Activated naive CD8-positive, alpha-beta T cell treated with anti-CD3 and anti-CD28 coated beads, Interleukin-2, amount 10 ng/mL, durations not matched to agents 7 days and 5 days (primary cell): ENCODE measurements at places on chromosomes 1 and 21. TPM values are rescaled to one million over a fixed set of nuclear protein-coding genes. Genes with fewer than 3 reads are reported as not detected.
A peak's percentile ranks its signal among the peaks of the same experiment; 100 is the strongest.

SHC1 gene
- total RNA-seq, result 67.4 TPM

- H3K27ac ChIP-seq, result no peak overlapping the region
- no peaks in the 10 kb centered on the region for H3K36me3 ChIP-seq
- H3K4me3 ChIP-seq, result no peak overlapping the region
- DNase-seq, result no peak
- H3K4me1 ChIP-seq, result no peaks in the 10 kb centered on the region
These were observed 99.7 kb downstream of the PRDM16 start for GRCh38 chr1:3168678-3169077.

PCP4L1 gene
- total RNA-seq, result 1.1 TPM

DNA sequence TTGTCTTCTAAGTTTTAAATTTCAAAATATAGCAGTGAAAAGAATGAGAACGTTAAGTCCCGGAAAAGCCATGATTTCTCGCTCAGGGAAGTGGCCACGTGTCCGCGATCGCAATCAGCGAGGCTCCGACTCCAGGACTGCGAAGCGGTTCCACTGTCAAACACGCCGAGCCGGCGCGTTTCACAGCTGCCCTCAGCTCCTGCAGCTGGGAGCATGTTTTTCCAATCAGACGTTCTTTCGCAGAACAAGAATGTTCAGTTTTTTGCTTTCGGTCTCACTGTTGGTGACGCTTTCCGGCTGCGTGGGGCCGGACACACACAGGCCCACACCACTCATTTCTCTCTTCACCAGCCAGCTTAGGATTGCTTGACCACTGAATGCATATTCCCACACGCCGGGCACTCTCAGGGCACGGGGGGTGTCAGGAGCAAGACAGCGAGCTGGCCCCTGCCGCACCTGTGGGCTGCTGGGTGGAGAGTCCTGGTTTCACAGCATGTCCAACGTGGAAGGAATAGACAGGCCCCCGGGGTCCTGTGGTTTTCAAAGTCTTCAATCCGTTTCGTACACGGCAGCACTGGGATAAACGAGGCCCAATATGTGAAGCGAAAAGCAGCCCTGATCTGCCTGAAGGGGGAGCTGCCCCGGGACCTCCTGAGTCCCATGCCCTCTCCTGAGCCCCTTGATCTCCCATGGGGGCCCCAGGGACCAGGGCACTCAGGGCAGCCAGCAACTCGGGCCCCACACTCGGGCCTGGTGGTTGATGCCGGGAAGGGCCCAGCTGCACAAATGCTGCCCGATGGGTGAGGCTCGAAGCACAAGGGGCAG is 47.3 kb upstream of the COL18A1 start:
- no peak overlapping the region for H3K4me3 ChIP-seq
- H3K27ac ChIP-seq, result no peak overlapping the region
- peaks cover 21% of the 10 kb centered on the region for H3K27me3 ChIP-seq
- no peak for DNase-seq
- H3K36me3 ChIP-seq, result no peaks in the 10 kb centered on the region
- H3K4me1 ChIP-seq, result peaks cover 4% of the 10 kb centered on the region

LEPR gene
- 2.8 TPM for total RNA-seq

DNA sequence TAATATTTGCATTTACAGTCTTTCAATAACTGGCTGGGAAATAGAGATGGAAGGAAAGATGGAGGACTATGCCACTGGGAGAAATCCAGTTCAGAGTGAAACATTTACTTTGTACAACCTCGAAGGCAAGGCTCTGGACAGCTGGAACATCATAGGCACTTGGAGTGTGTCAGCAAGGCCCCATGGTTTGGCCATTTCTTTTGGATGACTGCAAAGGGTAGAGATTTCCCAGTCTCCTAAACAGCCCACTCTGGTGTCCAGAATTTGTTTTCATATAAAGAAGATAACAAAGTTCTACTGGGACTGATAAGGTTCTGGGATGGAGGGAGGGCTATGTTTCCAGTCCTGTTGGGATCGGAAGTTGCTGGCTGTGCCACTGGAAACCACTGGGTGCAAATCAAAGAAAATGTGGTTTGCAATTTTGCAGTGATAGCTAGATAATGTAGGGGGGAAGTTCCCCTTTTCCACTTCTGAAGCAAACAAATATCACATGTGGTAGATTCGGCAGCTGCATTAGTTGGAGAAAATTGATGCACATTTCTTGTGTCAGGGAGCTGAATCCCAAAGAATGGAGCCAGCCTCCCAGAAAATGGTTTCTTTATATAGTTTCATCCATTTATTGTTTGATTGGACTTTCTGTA is 16.2 kb downstream of the KCND3 start:
- H3K4me3 ChIP-seq, result no peak overlapping the region
- H3K4me1 ChIP-seq, result no peaks in the 10 kb centered on the region
- no peak for DNase-seq
- no peaks in the 10 kb centered on the region for H3K36me3 ChIP-seq
- H3K27ac ChIP-seq, result no peak overlapping the region
- H3K27me3 ChIP-seq, result peaks cover 33% of the 10 kb centered on the region

CLDN19 gene
- not detected for total RNA-seq

- peak overlapping the region; percentile 90 for H3K27ac ChIP-seq
- H3K36me3 ChIP-seq, result no peaks in the 10 kb centered on the region
- peak overlapping the region; percentile 93 for H3K4me3 ChIP-seq
- peaks cover 21% of the 10 kb centered on the region for H3K4me1 ChIP-seq
- peaks cover 2% of the 10 kb centered on the region for H3K27me3 ChIP-seq
These were observed 646 bp upstream of the RRP15 start for GRCh38 chr1:218284377-218284916.

GRCh38 chr1:182376936-182377574 is 14.5 kb downstream of the GLUL start:
- DNase-seq, result no peak
- no peak overlapping the region for H3K4me3 ChIP-seq
- peaks cover 3% of the 10 kb centered on the region for H3K36me3 ChIP-seq
- peaks cover 9% of the 10 kb centered on the region for H3K27me3 ChIP-seq

- peaks cover 12% of the 10 kb centered on the region for H3K4me1 ChIP-seq
- no peak overlapping the region for H3K27ac ChIP-seq
- DNase-seq, result no peak
- H3K36me3 ChIP-seq, result peaks cover 1% of the 10 kb centered on the region
- H3K4me3 ChIP-seq, result no peak overlapping the region
- no peaks in the 10 kb centered on the region for H3K27me3 ChIP-seq
These were observed 22.7 kb downstream of the PGM1 start for GRCh38 chr1:63615768-63616420.

DNA sequence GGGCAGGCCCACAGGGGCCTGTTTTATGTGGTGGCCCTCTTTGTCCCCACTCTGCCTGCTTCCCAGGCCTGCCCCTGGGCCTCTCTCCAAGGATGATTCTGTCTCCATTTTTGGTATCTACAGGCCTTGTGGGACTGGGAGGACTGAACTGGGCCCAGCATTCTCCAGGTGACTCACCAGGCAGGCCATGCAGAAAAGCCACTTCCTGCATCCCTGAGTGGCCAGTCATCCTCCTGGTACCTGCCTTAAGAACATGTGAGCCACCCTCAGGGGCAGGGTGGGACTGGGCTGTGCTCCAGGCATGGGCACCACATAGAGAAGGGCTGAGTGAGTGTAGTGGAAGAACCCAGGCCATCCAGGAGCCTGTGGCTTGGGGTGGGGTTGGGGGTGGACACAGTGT is 20.0 kb upstream of the BCAR3 start:
- DNase-seq, result no peak
- no peak overlapping the region for H3K27ac ChIP-seq
- H3K4me1 ChIP-seq, result peaks cover 6% of the 10 kb centered on the region
- H3K27me3 ChIP-seq, result peaks cover 5% of the 10 kb centered on the region

DNA sequence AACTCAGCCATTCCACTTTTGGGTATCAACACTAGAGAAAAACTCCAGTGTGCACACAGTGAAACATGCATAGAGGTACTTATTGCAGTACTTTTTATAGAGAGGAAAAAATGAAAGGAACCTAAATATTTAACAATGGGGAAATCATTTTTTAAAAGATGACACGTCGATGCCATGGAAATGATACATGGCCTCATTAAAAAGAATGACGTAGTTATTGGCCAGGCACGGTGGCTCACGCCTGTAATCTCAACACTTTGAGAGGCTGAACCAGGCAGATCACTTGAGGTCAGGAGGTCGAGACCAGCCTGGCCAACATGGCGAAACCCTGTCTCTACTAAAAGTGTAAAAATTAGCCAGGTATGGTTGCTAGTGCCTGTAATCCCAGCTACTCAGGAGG is 42.5 kb downstream of the MATN1 start:
- peaks cover 2% of the 10 kb centered on the region for H3K4me1 ChIP-seq
- H3K27me3 ChIP-seq, result peaks cover 42% of the 10 kb centered on the region
- peak; percentile 2 for DNase-seq
- no peak overlapping the region for H3K27ac ChIP-seq

DNA sequence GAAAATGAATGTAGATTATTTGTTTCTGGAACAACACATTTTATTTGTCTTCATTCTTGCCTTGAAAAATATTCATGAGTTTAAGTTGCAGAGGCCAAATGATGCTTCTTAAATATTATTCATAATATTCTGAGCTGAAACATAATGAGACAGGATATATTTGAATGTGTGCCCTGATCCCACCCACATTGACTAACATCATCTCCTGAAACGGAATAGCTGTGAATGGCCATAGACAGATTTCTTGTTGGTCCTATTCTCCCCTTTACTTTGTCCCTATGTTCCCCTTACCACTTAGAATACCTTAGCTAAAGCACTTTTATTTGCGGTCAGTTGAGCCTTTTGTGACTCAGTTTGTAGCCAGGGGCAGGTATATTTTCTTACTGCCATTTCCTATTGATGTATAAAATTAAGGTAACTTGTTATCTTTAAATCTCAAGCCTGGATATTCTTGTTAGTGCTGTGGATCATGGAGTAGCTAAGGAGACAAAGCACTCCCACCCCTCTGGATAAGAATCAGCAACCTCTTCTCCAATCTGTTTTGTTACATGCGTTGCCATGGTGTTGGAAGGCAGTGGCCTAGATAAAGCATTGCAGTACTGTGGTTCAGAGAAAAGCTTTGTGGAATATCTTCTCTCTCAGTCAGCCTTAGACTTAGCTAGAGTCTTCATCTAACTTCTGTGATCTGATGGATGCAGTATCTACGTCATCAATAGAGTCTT is 478.5 kb upstream of the DEPDC1 start:
- no peaks in the 10 kb centered on the region for H3K27me3 ChIP-seq
- H3K36me3 ChIP-seq, result no peaks in the 10 kb centered on the region
- no peak overlapping the region for H3K27ac ChIP-seq
- DNase-seq, result no peak

RIMKLA gene
- total RNA-seq, result 3.7 TPM

GRCh38 chr1:156135930-156136871 is 17.2 kb upstream of the SEMA4A start:
- H3K27ac ChIP-seq, result no peak overlapping the region
- no peak overlapping the region for H3K4me3 ChIP-seq
- no peaks in the 10 kb centered on the region for H3K36me3 ChIP-seq
- DNase-seq, result no peak
- H3K27me3 ChIP-seq, result peaks cover 8% of the 10 kb centered on the region

H3-3A gene
- 454 TPM for total RNA-seq

- no peaks in the 10 kb centered on the region for H3K4me1 ChIP-seq
- peaks cover 37% of the 10 kb centered on the region for H3K27me3 ChIP-seq
- no peak overlapping the region for H3K27ac ChIP-seq
- DNase-seq, result no peak
- H3K36me3 ChIP-seq, result no peaks in the 10 kb centered on the region
- no peak overlapping the region for H3K4me3 ChIP-seq
These were observed 3.4 kb downstream of the LACTBL1 start for GRCh38 chr1:22969304-22969709.

GRCh38 chr1:176068901-176069300 is 138.2 kb downstream of the COP1 start:
- H3K27ac ChIP-seq, result no peak overlapping the region
- H3K36me3 ChIP-seq, result peaks cover 27% of the 10 kb centered on the region
- H3K27me3 ChIP-seq, result no peaks in the 10 kb centered on the region

- no peaks in the 10 kb centered on the region for H3K36me3 ChIP-seq
- no peak for DNase-seq
- no peak overlapping the region for H3K4me3 ChIP-seq
- H3K27ac ChIP-seq, result no peak overlapping the region
These were observed 4.5 kb downstream of the EPHA2 start for GRCh38 chr1:16151196-16151994.

- H3K4me1 ChIP-seq, result peaks cover 9% of the 10 kb centered on the region
- no peaks in the 10 kb centered on the region for H3K36me3 ChIP-seq
- no peak overlapping the region for H3K27ac ChIP-seq
- DNase-seq, result no peak
- H3K27me3 ChIP-seq, result peaks cover 71% of the 10 kb centered on the region
- no peak overlapping the region for H3K4me3 ChIP-seq
These were observed 553 bp upstream of the SLC30A2 start for GRCh38 chr1:26046246-26047095.

GRCh38 chr1:201648066-201648906 is 109.4 kb downstream of the NAV1 start:
- peak overlapping the region; percentile 61 for H3K4me3 ChIP-seq
- no peak for DNase-seq
- H3K27ac ChIP-seq, result no peak overlapping the region

- no peak overlapping the region for H3K4me3 ChIP-seq
- peaks cover 8% of the 10 kb centered on the region for H3K27me3 ChIP-seq
- no peak for DNase-seq
- peaks cover 3% of the 10 kb centered on the region for H3K36me3 ChIP-seq
These were observed 176.0 kb downstream of the ATP6V1G3 start for GRCh38 chr1:198364471-198364870.

KPRP gene
- total RNA-seq, result not detected

GUCA2A gene
- not detected for total RNA-seq

ANGPTL3 gene
- total RNA-seq, result not detected

DNA sequence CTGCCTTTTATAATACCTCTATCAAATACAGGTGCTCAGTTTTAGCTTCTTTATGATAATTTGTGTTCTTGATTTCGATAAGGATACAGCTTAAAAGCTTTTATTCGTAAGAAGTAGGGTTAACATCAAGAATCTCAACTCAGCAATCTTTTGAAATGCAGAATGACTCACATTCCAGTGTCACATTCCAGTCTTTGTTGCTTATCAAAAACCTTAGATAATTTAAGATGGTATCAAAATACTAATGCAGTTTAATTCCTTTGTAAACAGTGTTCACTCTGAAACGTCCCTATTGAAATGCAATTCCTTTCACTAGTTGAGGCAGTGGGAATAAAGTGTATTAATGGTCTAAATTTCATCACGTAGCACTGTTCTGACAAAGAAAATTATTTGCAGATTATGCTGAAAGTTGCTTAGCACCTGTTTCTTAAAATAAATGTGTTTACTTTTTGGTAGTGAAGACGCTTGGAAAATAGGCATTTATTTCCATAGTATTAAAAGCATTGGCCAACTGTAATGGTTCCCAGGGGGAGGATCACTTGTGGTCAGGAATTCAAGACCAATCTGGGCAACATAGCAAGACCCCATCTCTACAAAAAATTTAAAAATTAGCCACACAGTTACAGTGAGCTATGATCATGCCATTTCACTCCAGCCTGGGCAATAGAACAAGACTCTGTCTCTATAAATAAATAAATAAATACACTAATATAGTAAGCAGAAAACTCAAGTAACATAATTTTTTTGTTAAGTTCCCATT is 10.1 kb upstream of the CNN3 start:
- no peak for DNase-seq
- H3K27me3 ChIP-seq, result peaks cover 6% of the 10 kb centered on the region
- no peak overlapping the region for H3K27ac ChIP-seq
- no peak overlapping the region for H3K4me3 ChIP-seq
- H3K4me1 ChIP-seq, result peaks cover 6% of the 10 kb centered on the region
